ENCODE measurements at places on chromosomes 3 and 15. TPM values are rescaled to one million over a fixed set of nuclear protein-coding genes. Genes with fewer than 3 reads are reported as not detected.

The SEMA4B gene
- total RNA-seq: 28.3 TPM

The PGBD4 gene
- 1.8 TPM for total RNA-seq

The GRK7 gene
- not detected for total RNA-seq

The ESYT3 gene
- total RNA-seq: 0.28 TPM

The ADIPOQ gene
- total RNA-seq: not detected

The C3orf49 gene
- not detected for total RNA-seq

The GOLGA8Q gene
- total RNA-seq: 1.3 TPM

The FRMD5 gene
- 1.6 TPM for total RNA-seq

The ALG1L2 gene
- not detected for total RNA-seq

The KLHDC8B gene
- total RNA-seq: 23.3 TPM

The OR5K2 gene
- not detected for total RNA-seq

The CLDN16 gene
- under 0.01 TPM for total RNA-seq

The CXCR6 gene
- 0.28 TPM for total RNA-seq

The MKRN3 gene
- 1.4 TPM for total RNA-seq

The OSTN gene
- 0.57 TPM for total RNA-seq

The CPNE9 gene
- not detected for total RNA-seq

The ABHD6 gene
- 8.8 TPM for total RNA-seq

The NTRK3 gene
- total RNA-seq: 0.28 TPM

The CFAP100 gene
- total RNA-seq: not detected

The DNAJC19 gene
- total RNA-seq: 27.8 TPM

The USP4 gene
- total RNA-seq: 21.7 TPM

The FSTL1 gene
- total RNA-seq: 887 TPM

The CA12 gene
- 42.1 TPM for total RNA-seq

The PRRT3 gene
- 2.1 TPM for total RNA-seq

The TLR9 gene
- under 0.01 TPM for total RNA-seq

The GABRR3 gene
- 0.09 TPM for total RNA-seq

The HTD2 gene
- 9.5 TPM for total RNA-seq

The CHRM5 gene
- under 0.01 TPM for total RNA-seq

The P2RY14 gene
- total RNA-seq: 0.43 TPM

The CASR gene
- total RNA-seq: not detected

The CD200R1 gene
- not detected for total RNA-seq

The CLRN1 gene
- total RNA-seq: not detected

The LDHAL6B gene
- not detected for total RNA-seq

The TEX55 gene
- total RNA-seq: not detected

The GUCA1C gene
- not detected for total RNA-seq

The ACKR4 gene
- total RNA-seq: 1.4 TPM

The GOLGA6A gene
- total RNA-seq: not detected

The SPESP1 gene
- total RNA-seq: 3.2 TPM

The POPDC2 gene
- under 0.01 TPM for total RNA-seq

The PP2D1 gene
- total RNA-seq: not detected

The PLXNA1 gene
- 30.3 TPM for total RNA-seq

The SAMD7 gene
- not detected for total RNA-seq

The ASB14 gene
- not detected for total RNA-seq

The DPP8 gene
- 41.6 TPM for total RNA-seq

The PAQR9 gene
- not detected for total RNA-seq

The KY gene
- 0.28 TPM for total RNA-seq

The SERPINI2 gene
- not detected for total RNA-seq

The NUDT16 gene
- 10.8 TPM for total RNA-seq

The GOLGA8H gene
- 0.14 TPM for total RNA-seq

The FBLN2 gene
- total RNA-seq: 442 TPM

The MIX23 gene
- 24.6 TPM for total RNA-seq

The OCA2 gene
- total RNA-seq: not detected

Measured in smooth muscle cell of bladder (primary cell).